ENCODE measurements at places on chromosomes 11 and 22.
A peak's percentile ranks its signal among the peaks of the same experiment; 100 is the strongest.

DNA sequence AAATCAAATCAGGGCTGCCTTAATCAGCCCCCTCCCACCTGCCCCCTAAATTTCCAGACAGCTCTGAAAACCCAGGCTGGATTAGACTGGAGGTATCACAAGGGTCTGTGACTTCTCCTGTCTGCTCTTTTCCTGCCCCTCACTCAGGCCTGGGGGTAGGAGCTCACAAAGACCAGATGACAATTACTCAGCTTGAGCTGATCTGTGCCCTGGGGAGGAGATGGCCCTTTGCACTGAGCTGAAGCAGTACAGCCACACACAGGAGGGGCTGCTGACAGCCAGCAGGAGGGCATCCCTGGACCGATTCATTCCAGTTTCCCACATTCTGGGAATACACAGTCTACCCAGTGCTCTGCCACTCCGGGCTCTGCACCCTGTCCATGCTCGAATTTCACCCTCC is 4.2 kb downstream of the ABCC8 start:
- no peak for DNase-seq

- DNase-seq = no peak
These were observed 22.9 kb upstream of the OR56B4 start for GRCh38 chr11:6084587-6084986.

GRCh38 chr11:117438371-117439000 is 110.8 kb downstream of the CEP164 start:
- no peak for DNase-seq

GRCh38 chr11:112498701-112499100 is 238.0 kb upstream of the PLET1 start:
- no peak for DNase-seq

GRCh38 chr11:120431633-120432032 is 79.9 kb upstream of the GRIK4 start:
- DNase-seq = peak; percentile 41

GRCh38 chr11:47714554-47715081 is 551 bp downstream of the AGBL2 start:
- DNase-seq = peak; percentile 25

GRCh38 chr11:77411137-77411707 is 62.7 kb downstream of the PAK1 start:
- DNase-seq = peak; percentile 30

DNA sequence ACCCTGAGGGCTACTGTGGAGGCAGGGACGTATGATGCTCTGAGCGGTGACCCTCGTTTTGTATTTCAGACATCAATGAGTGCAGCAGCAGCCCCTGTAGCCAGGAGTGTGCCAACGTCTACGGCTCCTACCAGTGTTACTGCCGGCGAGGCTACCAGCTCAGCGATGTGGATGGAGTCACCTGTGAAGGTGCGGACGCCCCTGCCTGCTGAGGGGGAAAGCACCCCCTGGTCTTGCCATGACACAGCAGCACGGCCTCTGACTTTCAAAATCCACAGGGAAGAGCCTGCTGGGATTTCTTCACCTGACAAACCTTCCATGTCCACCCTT is 44.3 kb downstream of the FBLN1 start:
- no peak for DNase-seq

- DNase-seq = peak; percentile 81
These were observed 3.3 kb downstream of the FGF19 start for GRCh38 chr11:69700278-69701140.

All from AG08396 (cell line).